Esophagus muscularis mucosa (tissue), 4 donors: ENCODE measurements at places on chromosomes 6 and 20.

DNA sequence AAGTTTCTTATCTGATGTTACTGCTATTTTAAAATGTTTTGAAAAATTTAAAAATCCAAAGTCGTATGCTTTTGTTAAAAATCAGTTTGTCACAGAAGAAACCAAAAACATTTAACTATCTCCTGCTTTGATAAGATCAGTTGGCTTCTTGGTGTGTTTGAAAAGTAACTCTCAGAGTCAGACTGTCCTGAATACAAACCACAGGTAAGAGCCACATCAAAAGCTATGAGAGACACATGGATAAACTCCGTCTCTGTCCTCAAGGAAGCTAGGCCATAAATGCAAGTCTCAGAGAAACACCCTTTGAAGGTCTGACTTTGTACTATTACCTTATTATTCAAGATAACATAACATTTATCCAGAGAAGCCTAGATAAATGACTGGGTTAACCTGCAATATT lies 7.7 kb downstream of the HBS1L start:
- DNase-seq, result no peak

GRCh38 chr6:147390909-147391536 lies 117.5 kb upstream of the SAMD5 start:
- no peak for DNase-seq

- DNase-seq, result no peak
Observed at GRCh38 chr6:3294921-3295871, 36.4 kb downstream of the PSMG4 start.

GRCh38 chr6:107657755-107658461 lies 166.2 kb downstream of the SCML4 start:
- no peak for DNase-seq

DNA sequence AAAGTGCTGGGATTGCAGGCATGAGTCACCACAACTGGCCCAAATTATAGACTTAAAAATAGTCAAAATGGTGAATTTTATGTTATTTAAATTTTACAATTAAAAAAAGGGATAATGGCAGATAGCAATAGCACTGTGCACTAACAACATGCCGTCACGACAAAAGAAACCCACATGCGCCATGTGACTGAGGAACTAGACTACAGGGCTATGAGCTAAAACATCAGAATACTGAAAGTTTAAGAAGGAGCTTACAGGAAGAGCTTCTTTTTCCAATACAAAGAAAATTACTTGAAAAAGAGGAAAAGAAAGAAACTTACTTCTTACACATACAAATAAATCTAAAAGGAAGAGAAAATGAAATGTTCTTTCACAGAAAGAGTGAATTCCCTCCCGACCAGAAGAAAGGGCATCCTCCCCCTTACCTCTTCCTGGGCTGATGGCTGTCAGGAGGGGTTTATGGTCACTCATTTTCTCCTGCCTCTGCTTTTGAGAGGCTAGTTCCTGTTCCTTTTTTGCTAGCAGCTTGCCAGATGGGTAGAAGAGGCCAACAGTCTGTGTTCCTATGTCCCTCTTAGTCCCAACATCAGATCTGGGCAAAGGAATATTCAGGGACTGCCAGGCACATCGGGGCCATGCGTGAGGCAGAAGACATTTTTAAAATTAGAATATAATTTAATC lies 54.5 kb downstream of the DZANK1 start:
- no peak for DNase-seq

DNA sequence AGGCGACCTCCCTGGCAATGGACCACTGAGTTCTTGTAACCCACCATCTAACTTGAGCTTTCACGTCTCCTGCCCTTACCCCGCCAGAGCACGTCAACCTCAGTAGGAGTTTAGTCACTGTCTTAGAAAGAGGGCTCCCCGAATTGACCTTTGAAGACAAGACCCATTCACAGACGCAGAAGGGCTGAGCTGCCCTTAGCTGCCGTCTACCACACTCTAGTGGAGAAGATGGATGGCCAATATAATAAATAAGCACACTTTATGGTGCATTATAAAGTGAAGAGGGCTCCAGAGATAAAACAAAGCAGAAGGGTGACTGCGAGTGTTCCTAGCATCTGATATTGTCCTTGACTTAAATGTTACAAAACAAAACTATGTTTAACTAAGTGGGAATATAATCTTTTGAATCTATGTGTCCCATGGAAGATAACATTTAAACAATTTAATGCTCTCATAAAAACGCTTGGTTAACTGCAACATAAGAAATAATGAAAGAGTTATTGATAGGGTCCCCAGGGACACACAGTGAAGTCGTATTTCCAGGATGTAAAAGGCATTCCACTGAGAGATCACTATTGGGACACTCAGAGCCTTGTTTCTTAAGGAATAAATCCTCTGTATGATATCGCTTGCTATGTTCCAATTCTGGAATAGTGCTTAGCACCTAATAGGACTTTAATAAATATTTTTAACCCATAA lies 261.1 kb downstream of the THBS2 start:
- DNase-seq, result no peak

GRCh38 chr6:148628251-148628650 lies 118.6 kb upstream of the UST start:
- DNase-seq, result no peak
